ENCODE measurements at places on chromosomes 4 and X.

DNA sequence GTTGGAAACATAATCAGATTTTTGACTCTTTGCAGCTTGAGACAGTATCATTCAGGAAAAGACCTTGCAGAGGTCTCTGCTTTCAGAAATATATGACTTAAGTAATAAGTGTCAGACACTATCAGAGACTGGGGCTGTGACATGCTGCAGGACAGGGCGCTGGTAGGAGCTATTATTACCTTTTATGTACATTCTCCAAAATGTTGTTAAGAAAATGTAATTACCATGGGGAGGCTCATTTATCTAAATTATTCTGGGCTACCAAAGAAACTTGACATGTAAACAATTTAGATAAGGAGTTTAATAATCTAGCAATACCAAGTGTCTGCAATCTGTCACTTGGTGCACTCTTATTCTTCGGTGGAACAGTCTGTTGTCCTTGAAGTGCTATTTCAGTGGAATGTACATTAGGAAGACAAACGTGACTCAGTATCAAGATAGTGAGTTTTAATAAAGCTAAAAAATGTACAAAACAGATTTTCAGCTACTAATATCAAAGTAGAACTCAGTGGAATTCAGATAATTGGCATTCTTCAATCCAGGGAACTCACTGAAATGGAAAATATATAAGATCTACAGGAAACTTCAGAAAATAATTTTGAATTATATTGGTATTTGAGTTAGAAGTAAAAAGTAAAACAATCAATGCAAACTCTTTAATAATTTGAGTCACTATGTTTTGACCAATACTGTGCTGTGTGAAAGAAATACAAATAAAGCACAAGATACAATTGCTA, 214.5 kb downstream of the KCNIP4 start:
- no peak overlapping the region for H3K27ac ChIP-seq
- no peak overlapping the region for H3K4me3 ChIP-seq
- H3K36me3 ChIP-seq, result no peaks in the 10 kb centered on the region
- no peak for DNase-seq

DNA sequence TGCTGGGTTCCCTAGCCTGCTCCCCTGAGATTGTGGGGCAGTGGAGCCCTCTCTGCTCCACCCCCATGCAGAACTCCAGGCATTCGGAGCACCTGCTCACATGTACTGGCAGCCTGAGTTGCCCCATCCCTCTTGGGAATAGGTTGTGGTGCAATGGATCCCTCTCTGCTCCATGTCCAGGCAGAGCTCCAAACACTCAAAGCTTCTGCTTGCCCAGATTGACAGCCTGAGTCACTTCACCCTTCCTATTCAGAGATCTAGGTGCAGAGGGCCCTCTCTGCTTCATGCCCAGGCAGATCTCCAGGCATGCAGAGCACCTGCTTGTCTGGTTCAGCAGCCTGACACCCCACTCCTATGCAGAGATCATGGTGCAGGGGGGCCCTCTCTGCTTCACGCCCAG, 18.6 kb upstream of the TEX13B start:
- H3K27me3 ChIP-seq, result no peaks in the 10 kb centered on the region
- no peak overlapping the region for H3K27ac ChIP-seq
- H3K4me1 ChIP-seq, result no peaks in the 10 kb centered on the region

- H3K4me3 ChIP-seq, result no peak overlapping the region
- H3K36me3 ChIP-seq, result no peaks in the 10 kb centered on the region
- no peaks in the 10 kb centered on the region for H3K27me3 ChIP-seq
- H3K27ac ChIP-seq, result no peak overlapping the region
- DNase-seq, result no peak
These were observed 171.6 kb upstream of the POU3F4 start for GRCh38 chrX:83336454-83336853.

DNA sequence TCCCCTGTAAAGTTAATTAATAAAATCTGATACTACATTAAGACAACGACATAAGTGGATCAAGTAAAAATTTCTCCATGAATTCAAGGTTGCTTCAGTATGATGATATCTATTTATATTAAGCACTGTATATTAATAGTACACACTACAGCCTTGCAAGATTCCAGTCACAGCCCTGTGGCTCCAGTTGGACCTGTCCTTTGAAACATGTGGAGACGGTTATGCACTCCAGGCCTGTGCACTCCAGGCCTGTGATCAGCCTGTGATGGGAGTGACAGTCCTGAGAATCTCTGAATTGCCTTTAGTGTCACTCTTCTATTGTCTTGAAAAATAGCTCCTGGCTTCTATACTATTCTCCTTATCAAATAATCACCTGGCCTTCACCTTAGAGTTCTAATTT, 981.1 kb upstream of the AGA start:
- H3K27me3 ChIP-seq, result no peaks in the 10 kb centered on the region
- no peak overlapping the region for H3K4me3 ChIP-seq
- H3K36me3 ChIP-seq, result no peaks in the 10 kb centered on the region
- no peak overlapping the region for H3K27ac ChIP-seq

DNA sequence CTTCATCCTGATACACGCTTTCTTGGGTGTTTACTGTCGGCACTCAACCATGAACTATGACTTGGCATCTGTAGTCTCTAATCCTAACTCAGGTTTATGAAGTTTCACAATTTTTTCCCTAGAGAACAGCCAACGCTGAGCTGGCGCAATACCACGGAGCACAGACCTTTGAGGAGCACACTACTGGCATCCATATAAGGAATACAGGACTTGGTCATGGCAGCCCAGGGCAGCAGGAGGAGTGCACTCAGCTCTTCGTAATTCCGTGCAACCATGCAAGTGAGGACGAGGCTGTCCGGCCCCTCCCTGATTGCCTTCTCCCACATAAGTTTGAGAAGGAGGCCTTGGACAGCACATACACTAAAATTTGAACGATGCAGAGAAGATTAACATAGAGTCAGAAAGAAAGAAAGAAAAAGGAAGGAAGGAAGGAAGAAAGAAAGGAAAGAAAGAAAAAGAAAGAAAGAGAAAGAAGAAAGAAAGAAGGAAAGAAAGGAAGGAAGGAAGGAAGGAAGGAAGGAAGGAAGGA, 41.0 kb upstream of the PDLIM5 start:
- H3K4me3 ChIP-seq, result no peak overlapping the region
- no peaks in the 10 kb centered on the region for H3K36me3 ChIP-seq
- no peaks in the 10 kb centered on the region for H3K4me1 ChIP-seq

DNA sequence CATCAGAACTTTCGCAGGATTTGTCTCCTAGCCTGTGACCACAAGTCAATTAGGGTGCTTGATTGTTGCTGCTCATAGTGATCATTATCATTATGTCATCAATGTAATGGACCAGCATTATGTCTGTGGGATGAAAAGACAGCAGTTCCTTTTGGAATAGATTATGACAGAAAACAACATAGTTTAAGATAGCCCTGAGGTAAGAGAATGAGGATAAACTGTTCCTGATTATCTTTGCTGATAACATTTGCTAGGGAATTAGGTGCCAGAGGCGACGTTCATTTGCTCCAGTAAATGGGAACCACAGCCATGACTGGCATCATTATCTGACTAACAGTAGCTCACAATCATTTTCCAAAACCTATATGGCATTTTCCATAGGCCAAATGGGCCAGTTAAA, 12.7 kb upstream of the THOC2 start:
- DNase-seq, result no peak
- no peak overlapping the region for H3K4me3 ChIP-seq
- H3K27ac ChIP-seq, result no peak overlapping the region
- no peaks in the 10 kb centered on the region for H3K36me3 ChIP-seq
- no peaks in the 10 kb centered on the region for H3K4me1 ChIP-seq
- H3K27me3 ChIP-seq, result no peaks in the 10 kb centered on the region

GRCh38 chr4:186900984-186901383, 177.3 kb upstream of the FAT1 start:
- no peak for DNase-seq
- H3K4me3 ChIP-seq, result no peak overlapping the region
- H3K36me3 ChIP-seq, result no peaks in the 10 kb centered on the region
- H3K27ac ChIP-seq, result no peak overlapping the region
- H3K4me1 ChIP-seq, result no peaks in the 10 kb centered on the region

GRCh38 chrX:146614663-146615478, 194.7 kb upstream of the CXorf51B start:
- no peak overlapping the region for H3K27ac ChIP-seq
- H3K4me3 ChIP-seq, result no peak overlapping the region
- H3K27me3 ChIP-seq, result no peaks in the 10 kb centered on the region
- DNase-seq, result no peak
- no peaks in the 10 kb centered on the region for H3K36me3 ChIP-seq
- no peaks in the 10 kb centered on the region for H3K4me1 ChIP-seq
